ENCODE measurements at places on chromosomes 5 and 9. TPM values are rescaled to one million over a fixed set of nuclear protein-coding genes. Genes with fewer than 3 reads are reported as not detected.

Gene RAB24
- total RNA-seq, result 56.2 TPM

Gene SOHLH1
- total RNA-seq, result not detected

Gene PHF24
- not detected for total RNA-seq

Gene SLC6A18
- total RNA-seq, result not detected

Gene TAF9
- total RNA-seq, result 118 TPM

Gene SLC34A3
- not detected for total RNA-seq

Gene IL17B
- 1.00 TPM for total RNA-seq

Gene PLCXD3
- total RNA-seq, result not detected

Gene BHMT2
- total RNA-seq, result not detected

Gene PCDHGA2
- 2.1 TPM for total RNA-seq

Gene ACTBL2
- total RNA-seq, result not detected

Gene PRELID2
- total RNA-seq, result 28.4 TPM

Gene NIPAL4
- total RNA-seq, result not detected

Gene SLC25A48
- total RNA-seq, result not detected

Gene GABRA6
- not detected for total RNA-seq

Gene LRRC26
- total RNA-seq, result not detected

Gene DAB2
- total RNA-seq, result 49.9 TPM

Gene SPZ1
- total RNA-seq, result not detected

Gene AFAP1L1
- total RNA-seq, result 33.2 TPM

Gene FKBP15
- 22.9 TPM for total RNA-seq

Gene NRG2
- not detected for total RNA-seq

Gene RALGPS1
- total RNA-seq, result 2.4 TPM

Gene KCNN2
- total RNA-seq, result not detected

Gene BARHL1
- not detected for total RNA-seq

Gene SPRY4
- 44.5 TPM for total RNA-seq

Gene SPINK13
- total RNA-seq, result not detected

Gene SLC35A4
- total RNA-seq, result 65.8 TPM

Gene MRRF
- total RNA-seq, result 26.6 TPM

Gene TMEM174
- total RNA-seq, result not detected

Gene ABO
- total RNA-seq, result not detected

Gene PRXL2C
- total RNA-seq, result 27.5 TPM

Gene FOXD4L4
- not detected for total RNA-seq

Gene LRRC19
- total RNA-seq, result not detected

Gene C6
- not detected for total RNA-seq

Gene SV2C
- not detected for total RNA-seq

Gene DMXL1
- total RNA-seq, result 26.1 TPM

Gene RGS7BP
- total RNA-seq, result 0.03 TPM

Gene ANKRD34B
- total RNA-seq, result not detected

Gene NNT
- 108 TPM for total RNA-seq

Gene ADRA1B
- 2.8 TPM for total RNA-seq

Gene ARHGEF37
- total RNA-seq, result 0.25 TPM

Gene ZNF366
- total RNA-seq, result not detected

Gene KIF24
- 2.1 TPM for total RNA-seq

Gene NSA2
- 128 TPM for total RNA-seq

Gene ARL14EPL
- total RNA-seq, result not detected

Gene TSSK1B
- 0.13 TPM for total RNA-seq

Gene RANBP17
- total RNA-seq, result 21.1 TPM

Gene NME5
- not detected for total RNA-seq

Gene CDH9
- not detected for total RNA-seq

All from SJSA1 (cell line).